ENCODE measurements at places on chromosomes 5 and 9. TPM values are rescaled to one million over a fixed set of nuclear protein-coding genes. Genes with fewer than 3 reads are reported as not detected.

The PCDHB16 gene
- 2.1 TPM for total RNA-seq

GRCh38 chr5:118551716-118552115 lies 436.6 kb downstream of the DTWD2 start:
- DNase-seq: no peak

The TMEM267 gene
- 17.8 TPM for total RNA-seq

DNA sequence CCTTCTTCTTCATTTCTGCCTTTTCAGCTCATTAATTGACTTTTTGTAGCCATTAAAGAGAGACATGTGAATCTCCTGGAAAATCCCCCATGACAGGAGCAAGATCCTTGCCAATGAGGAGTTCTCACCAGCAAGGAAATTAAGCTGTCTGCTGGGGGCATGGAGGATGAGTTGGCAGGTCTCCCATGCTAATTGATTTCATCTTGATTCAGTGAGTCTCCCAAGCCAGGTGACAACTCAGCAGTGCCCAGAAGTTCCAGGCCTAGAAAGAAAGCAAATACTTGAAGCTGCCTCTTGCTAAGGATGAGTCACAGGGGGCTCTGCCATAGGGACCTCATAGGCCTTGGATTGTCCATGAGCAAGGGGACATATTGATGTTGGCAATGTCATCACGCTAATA lies 30.0 kb upstream of the ADRA1B start:
- DNase-seq: no peak

The GDF9 gene
- total RNA-seq: 0.12 TPM

DNA sequence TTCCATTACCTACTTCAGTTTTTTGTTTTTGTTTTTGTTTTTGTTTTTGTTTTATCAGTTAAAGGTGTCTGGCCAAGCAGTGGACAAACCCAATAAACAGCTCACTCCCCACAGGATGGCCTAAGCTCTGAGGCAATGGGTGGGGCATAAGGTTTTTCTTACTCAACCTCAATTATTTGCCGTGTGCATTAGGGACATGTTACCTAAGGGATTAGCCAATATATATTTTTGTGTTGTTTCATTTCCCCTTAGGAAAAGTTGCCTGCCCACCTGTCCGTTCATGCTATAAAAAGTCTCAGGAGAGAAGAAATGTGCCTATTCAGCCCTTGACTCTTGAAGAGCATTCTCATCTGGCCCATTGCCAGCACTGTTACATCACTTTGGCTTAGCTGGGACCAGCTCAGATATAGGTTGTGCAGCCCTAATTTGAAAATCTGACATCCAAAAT lies 7.3 kb downstream of the SH3RF2 start:
- DNase-seq: peak; percentile 45

The GPRIN1 gene
- 6.2 TPM for total RNA-seq

DNA sequence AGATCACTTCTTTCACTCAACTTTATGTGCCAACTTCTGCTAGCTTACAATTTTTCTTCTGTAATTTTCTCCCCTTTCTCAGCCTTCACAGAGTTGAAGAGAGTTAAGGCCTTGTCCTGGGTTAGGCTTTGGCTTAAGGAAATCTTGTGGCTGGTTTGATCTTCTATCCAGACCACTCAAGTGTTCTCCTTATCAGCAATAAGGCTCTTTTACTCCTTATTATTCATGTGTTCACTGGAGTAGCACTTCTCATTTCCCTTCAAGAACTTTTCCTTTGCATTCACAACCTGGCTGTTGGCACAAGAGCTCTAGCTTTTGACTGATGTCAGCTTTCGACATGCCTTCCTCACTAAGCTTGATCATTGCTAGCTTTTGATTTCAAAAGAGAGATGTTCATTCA lies 86.9 kb upstream of the ALDH1B1 start:
- no peak for DNase-seq

- peak; percentile 40 for DNase-seq
Measured at GRCh38 chr5:170809551-170809950, 26.0 kb downstream of the GABRP start.

GRCh38 chr9:136377341-136378169 lies 4.1 kb upstream of the CARD9 start:
- no peak for DNase-seq

GRCh38 chr5:30871196-30871595 lies 322.3 kb upstream of the CDH6 start:
- no peak for DNase-seq

The ESM1 gene
- not detected for total RNA-seq

DNA sequence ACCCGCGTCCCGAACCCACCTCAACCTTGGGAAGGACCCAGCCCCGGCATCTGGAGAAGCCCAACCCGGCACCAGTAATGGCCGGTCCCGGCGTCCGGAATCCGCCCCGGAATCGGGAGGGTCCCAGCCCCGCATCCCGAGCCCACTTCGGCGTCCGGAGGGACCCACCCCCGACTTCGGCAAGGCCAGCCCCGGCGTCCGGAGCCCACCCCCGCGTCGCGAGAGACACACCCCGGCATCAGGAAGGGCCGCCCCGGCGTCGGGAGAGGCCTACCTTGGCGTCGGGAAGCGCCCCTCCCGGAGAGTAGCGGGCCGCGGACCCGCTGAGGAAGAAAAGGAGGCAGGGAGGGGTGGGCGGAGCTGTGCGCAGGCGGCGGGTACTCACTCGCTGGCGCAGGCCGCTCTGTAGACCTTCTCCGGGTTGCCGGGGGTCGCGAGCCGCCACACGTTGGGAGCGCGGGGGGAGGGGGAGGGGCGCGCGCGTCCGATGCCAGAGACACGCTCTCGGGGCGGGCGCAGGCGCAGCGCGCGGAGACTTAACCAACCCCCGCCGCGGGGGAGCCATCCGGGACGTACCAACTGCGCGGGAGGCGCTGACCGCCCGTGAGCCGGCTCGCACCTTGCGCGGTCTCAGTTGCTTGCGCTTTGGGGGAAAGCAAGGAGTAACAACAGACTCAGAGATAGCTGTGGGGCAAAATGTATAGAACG lies at the start of gene UIMC1:
Gene UIMC1 (minus strand): TSS at position 515 of the 708 bp plus-strand sequence. CDS start 24,164 bp downstream, outside the sequence.
- DNase-seq: peak; percentile 87

GRCh38 chr5:142322747-142323479 lies 1.9 kb downstream of the SPRY4 start:
- peak; percentile 68 for DNase-seq

The ETF1 gene
- 88.3 TPM for total RNA-seq

- DNase-seq: no peak
Measured at GRCh38 chr9:83284746-83285145, 221.8 kb upstream of the RASEF start.

GRCh38 chr9:70003901-70004714 lies 39.5 kb upstream of the MAMDC2 start:
- DNase-seq: peak; percentile 19

DNA sequence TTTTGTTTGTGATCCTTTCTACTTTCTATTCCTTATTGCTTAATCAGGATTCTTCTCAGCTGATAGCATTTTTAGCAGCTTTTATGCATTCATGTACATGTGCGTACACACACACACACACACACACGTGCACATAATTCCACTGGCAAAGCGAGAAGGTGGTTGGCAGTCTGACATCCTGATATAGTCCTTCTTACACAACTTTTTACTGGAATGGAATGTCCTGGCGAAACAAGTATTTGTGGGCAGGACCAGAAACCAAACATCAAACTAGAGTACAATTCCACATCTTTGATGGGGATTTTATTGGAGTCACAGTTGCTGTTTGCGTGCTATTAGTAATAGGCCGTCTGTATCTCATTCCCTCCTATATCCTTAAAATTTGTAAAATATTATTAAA lies 356.5 kb downstream of the CCDC171 start:
- DNase-seq: no peak

DNA sequence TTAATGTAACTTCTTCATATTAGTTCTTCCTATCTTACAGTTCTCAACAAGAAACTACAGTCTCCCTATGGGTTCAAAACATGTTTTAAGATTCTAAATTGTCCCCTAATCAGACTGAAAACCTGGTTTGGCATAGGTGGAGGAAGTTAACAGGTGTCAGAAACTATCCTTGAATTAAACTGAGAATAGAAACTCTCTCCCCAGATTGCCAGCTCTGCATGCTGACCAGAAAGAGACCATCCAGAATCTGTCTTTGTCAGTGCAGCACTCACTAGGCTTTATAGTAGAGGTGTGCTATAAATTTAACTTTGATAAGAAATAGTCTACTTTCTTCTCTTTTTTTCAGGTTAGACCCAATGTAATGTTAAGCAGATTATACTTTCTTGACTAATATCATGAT lies 63.8 kb downstream of the BNC2 start:
- no peak for DNase-seq

DNA sequence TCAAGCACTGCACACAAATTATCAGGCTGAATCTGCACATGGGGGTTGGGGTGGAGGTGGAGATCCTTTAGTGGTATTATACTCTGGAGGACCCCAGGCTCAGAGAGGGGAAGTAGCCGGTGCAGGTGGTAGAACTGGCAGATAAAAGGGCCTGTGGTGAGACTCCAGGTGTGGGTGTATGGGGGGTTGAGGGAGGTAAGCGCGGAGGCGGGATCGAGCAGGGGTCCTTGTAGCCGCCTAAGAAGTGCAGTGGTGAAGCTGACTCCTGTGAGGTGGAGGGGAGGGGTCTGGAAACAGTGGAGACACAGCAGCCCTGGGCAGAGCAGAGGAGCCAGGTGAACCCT lies 841 bp downstream of the ACSL6 start:
- DNase-seq: no peak

DNA sequence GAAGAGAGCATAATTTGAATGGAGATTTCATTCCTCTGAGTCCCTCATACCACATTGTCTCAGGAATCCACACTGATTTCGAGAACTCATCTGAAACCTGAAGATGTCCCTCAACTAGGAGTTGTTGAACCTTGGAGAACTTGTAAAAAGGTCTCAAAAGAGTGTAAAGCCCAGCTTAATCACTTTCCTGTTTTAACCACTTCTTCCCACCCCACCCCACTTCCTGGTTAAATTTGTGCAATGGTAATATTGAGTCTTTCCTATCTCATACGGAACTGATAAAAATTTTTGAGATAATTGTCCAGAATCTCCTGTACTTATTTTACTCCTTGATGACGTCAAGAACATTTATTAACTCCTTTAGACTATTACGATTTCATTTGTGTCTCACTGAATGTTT lies 240.7 kb downstream of the ARRDC3 start:
- DNase-seq: no peak

- no peak for DNase-seq
Measured at GRCh38 chr9:26266146-26266793, 588.0 kb upstream of the TUSC1 start.

DNA sequence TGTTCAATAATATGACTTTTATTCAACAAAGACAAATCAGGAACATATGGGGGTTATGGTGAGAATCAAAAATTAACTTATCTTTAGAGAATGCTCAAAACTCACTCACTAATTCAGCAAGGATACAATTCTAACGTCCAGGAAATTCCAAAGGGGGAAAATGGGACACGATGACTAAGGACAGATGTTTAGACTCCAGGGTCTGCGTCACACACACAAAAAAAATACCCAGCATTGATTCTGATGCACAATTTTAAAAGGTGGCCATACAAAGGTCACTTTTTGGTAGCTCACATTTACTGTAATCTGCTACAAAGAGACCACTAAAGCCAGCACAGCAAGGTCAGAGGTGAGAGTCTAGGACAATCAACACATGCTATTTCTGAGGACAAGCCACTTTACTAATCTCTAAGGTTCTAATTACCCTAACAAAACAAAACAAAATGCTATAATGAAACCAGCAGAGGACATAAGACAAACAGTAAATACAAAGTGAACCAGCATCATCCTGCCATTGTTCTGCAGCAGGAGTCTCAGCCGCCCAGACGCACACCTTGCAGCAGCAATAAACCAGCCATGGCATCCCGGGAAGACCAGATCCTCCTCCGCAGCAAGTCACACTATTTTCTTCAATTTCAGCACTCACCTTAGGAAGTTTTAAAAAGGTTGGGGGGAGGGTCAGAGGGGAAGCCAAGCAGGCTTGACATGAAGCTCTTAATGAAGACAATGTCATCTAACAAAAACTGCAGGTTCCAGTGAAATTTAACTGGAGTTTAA lies 57.8 kb downstream of the TTC39B start:
- peak; percentile 26 for DNase-seq

- DNase-seq: no peak
Measured at GRCh38 chr5:54009357-54009756, 301.0 kb downstream of the ARL15 start.

GRCh38 chr5:1463326-1464095 lies 18.3 kb upstream of the SLC6A3 start:
- DNase-seq: no peak

The IL4 gene
- not detected for total RNA-seq

- DNase-seq: peak; percentile 82
Measured at GRCh38 chr5:137954131-137954879, 65.0 kb downstream of the PKD2L2 start.

- DNase-seq: no peak
Measured at GRCh38 chr5:14591548-14591947, 10.0 kb downstream of the OTULINL start.

The PCDHA7 gene
- 0.88 TPM for total RNA-seq

DNA sequence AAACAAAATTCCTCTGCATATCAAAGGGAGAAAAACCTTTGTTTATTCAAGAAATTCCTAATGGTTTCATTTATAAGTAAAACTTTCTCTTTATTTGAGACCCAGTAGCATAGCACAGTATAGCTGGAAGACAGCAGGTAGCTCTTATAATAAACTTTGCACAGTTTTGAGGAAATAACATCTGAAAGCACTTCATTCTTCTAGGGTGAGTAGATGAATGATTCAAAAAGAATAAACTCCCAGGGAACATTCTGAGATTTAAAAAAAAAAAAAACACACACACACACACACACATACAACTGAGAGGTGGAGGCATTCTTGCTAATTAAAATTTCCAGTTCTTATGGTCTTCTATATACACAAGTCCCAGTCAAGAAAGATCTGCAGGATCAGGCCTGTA lies 197.3 kb downstream of the BNC2 start:
- DNase-seq: no peak

DNA sequence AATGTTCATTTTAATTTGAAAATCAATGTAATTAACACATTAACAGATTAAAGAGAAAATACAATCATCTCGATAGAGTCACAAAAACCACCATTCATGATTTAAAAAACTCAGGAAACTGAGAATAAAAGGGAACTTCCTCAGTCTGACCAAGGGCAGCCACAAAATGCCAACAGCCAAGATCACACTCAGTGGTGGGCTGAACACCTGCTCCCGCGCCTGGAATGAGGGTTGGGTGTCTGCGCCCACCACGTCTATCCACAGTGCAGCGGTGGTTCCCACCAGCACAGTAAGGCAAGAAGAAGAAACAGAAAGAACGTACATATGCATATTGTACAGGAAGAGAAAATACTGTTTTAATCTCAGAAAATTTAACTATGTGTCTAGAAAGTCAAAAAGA lies 11.7 kb upstream of the NSMF start:
- DNase-seq: no peak

DNA sequence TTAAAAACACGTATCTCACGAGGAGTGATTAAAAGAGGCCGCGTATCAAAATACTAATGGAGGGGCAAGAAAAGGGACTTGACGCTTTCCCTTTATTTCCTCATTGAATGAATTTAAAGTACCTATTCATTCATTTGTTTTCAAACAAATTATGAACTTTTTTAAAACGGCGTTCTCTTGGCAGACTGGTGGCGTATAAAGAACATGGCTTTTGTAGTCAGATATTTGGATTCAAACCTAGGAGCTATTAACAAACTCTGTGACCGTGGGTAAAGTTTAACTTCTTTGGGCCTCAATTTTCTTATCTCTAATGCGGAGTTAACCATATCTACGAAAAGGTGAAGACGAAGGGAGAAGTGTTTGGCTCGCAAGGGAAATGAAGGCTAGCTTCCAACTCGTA lies 876 bp downstream of the CAAP1 start:
- no peak for DNase-seq

- DNase-seq: peak; percentile 16
Measured at GRCh38 chr5:121967187-121967586, 5.4 kb downstream of the SRFBP1 start.

The TRIM7 gene
- 16.1 TPM for total RNA-seq

The PARP8 gene
- total RNA-seq: 6.1 TPM
